ENCODE measurements at places on chromosomes 12 and 14.

DNA sequence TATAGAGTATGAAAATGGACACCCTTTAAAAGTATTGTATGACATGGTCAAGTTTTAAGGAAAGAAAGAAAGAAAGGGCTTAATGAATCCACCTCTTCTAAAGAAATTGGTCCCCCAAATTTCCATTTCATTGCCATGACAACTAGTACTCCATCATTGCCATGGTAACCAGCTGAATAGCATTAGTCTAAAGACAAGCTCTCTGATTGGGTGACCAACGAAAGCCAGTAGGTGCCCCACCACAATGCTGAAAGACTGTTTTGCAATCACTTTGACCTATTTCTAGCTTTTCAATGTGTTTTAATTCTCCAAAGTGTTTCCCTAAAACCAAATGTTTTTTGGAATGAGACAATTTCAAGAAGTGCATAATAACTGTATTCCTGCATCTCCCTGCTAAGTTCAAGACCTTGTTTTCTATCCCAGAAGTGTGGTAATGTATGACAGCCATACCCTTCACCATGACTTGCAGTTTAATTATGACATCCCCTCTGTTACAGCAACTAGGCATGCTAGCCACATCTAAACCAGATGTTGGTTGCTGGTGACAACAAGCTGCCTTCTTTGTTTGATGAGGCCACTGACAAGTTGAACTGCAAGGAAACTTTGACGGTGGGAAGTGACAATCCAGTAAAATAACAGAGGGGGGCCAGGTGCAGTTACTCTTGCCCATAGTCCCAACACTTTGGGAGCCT is 46.7 kb downstream of the KICS2 start:
- no peak for DNase-seq

GRCh38 chr14:102819747-102820330 is 42.6 kb downstream of the TRAF3 start:
- DNase-seq: no peak

GRCh38 chr12:121371404-121371803 is 19.2 kb upstream of the ANAPC5 start:
- no peak for DNase-seq

DNA sequence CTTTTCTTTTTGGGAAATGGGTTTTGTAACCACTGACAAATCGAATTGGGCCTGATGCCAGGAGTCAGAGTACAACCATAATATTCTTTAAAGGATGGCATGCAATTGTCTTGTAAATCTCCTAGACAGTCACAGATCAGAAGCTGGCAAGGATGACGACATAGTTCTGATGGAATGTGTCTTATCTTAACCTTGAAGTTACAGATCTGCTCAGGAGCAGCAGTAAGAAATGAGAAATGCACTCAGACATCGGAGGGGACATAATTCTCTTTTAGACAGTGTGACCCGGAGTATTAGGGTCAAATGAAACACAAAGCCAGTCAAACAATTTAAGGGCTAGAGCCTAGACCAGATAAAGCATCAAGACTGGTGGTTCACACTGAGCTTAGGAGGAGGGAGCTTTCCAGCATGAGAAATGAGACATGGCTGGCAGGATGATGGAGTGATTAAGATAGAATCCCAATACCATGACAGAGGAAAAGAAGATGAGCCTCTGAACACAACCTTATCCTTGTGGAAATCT is 17.5 kb downstream of the CBX5 start:
- no peak for DNase-seq

- DNase-seq: no peak
These were observed 9.6 kb downstream of the GNS start for GRCh38 chr12:64749461-64750200.

- no peak for DNase-seq
These were observed 254.0 kb upstream of the ATXN7L3B start for GRCh38 chr12:74283646-74284045.

DNA sequence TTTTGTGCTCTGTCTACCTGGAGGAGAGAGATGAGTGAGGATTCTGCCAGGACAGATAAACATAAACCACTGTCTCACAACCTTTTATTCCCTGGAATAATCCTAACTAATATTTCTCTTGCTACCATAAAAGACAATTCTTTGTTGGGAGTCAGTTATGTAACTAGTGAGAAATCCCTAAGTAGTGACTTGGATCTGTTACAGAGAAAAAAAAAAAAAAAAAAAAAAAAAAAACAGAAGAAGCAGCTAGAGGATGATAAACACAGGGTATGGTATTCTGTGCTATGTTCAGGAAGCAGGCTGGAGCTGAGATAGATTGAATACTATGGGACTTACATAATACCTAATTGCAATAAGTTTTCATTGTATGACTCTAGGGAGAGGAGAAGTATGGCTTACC is 178.7 kb downstream of the CNTN1 start:
- no peak for DNase-seq

DNA sequence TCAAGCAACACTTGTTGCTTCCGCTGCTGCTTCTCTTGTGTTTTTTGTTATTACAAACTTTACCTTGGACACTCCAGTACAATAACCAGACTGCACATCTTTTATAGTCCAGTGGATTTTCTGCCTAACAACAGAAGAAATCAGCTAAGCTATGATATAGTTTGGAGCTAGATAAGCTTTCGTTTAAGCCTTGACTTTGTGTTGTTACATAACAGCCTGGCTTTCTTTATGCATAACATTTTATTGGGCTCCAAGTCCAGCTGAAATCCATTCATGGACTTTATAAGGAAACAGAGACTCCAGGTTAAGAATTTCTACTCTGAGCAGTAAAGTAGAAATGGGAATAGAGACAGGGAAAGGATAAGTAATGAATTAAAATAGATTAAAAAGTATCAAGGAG is 3.5 kb upstream of the DCN start:
- DNase-seq: no peak

DNA sequence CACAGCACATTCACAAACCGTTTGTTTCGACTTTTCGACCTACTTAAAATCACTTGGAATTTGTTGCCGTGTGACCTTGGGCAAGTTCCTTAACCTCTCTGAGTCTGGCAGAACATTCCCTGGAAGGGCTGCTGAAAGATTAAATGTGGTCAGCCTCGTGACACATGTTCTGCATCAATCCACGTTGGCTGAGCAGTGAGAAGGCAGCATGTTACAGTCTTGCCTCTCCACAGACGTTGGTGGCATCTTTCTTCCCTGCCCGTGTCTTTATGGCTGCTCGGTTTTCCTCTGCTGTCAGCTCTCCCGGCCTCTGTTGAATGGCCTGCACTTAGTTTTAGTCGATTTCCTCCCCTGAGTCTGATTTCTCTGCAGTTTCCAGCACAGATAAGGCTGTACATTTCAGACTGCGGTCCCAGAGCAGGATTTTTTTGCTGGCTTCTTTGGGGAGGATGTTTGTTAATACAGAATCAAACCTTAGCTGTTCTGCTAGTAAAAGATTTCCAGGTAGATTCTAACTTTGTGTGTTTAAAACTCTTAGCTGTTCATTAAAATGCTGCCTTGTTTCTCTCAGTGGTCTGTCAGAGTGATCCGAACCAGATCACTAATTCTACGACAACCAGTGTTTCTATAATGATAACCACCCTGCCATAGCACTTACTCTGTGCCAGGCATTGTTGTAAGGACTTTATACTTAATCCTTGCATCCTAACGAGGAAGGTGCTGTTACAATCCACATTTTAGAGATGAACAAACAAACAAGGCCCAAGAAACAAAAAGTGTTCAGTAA is 217.1 kb downstream of the CHST11 start:
- no peak for DNase-seq

- no peak for DNase-seq
These were observed 1.3 kb upstream of the APOLD1 start for GRCh38 chr12:12784116-12784515.

DNA sequence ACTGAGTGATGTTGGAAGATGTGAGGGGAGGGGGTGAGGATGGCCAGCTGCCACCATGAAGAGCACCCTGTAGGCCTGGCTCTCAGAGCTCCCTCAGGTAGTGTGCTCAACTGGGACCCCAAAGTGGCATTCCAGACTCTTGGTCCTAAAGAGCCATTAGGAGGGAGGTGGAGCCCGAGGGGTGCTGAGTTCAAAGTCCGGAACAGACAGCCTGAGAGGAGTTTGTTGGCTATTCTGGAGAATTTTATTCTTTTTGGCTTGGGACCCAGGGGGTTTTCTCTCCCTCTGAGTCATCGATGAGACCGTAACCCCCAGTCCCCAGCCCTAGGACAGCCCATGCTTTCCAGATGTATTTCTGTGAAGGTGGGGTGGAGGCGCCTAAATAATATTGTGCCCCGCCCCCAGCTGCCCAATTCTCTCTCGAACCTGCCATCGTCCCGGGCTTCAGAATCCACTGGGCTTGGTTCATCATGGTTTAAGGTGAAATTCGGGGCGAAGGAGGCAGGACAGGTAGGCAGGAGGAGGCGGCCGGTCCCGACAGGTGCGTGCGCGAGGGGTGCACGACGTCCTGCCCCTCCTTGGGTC is 690 bp upstream of the RBP5 start:
- no peak for DNase-seq

DNA sequence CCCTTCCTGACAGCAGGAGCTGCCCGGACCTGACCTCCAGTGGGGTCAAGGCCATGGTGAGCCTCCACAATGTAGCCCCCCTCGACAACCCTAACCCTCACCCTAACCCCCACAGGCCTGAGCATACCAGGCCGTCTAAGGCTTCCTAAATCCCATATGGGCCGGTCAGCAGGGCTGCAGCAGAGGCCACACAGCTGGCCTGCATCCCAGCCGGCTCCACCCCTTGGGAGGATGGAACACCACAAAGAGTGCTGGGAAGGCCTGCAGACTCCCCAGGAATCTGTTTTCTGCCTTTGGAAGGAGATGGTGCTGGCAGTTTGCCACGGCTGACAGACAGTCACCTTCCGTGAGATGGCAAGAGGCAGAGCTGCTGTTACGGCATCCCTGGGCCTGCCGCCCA is 2.8 kb downstream of the TMEM179 start:
- no peak for DNase-seq

GRCh38 chr14:59265808-59266207 is 77.3 kb downstream of the DAAM1 start:
- peak; percentile 2 for DNase-seq

DNA sequence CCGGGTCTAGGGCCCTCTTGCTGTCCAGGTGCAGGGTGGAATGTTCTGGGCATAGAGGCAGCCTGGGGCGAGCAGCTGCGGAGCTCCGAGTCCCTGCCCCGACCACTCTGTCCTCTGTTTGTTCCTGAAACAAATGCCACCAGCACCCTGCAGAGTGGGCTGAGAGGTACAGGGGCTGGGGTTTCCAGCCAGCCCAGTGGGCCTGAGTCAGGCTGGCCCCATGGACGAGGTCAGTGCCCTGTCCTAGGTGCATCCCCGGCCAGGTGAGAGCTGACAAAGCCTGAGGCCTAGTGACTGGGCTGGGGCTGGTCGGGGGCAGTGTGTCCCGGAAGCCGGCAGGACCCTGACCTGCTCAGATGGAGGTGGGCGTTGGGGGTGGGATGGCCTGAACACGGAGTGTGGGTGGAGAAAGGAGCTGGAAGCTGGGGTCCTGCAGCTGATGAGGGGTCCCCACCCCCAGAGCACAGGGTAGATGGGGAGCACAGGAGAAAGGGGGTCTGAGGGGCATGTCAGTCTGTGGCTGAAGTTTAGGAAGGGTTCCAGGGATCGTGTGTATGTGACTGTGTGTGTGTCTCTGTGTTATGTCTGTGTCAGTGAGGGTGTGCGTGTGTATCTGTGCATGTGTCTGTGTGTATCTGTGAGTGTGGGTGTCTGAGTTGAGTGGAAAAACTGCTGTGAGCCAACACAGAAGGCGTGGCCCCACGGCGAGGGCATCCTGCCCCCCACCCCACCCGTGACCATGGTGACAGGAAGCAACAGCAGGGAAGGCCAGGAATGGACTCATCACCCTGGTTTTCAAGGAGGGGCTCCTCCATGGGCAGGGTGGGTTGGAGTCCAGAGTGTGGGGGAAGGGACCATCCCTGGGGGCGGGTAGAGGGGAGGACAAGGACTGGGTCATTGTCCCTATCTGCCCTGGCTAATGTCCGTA is 2.4 kb upstream of the CRIP1 start:
- no peak for DNase-seq

DNA sequence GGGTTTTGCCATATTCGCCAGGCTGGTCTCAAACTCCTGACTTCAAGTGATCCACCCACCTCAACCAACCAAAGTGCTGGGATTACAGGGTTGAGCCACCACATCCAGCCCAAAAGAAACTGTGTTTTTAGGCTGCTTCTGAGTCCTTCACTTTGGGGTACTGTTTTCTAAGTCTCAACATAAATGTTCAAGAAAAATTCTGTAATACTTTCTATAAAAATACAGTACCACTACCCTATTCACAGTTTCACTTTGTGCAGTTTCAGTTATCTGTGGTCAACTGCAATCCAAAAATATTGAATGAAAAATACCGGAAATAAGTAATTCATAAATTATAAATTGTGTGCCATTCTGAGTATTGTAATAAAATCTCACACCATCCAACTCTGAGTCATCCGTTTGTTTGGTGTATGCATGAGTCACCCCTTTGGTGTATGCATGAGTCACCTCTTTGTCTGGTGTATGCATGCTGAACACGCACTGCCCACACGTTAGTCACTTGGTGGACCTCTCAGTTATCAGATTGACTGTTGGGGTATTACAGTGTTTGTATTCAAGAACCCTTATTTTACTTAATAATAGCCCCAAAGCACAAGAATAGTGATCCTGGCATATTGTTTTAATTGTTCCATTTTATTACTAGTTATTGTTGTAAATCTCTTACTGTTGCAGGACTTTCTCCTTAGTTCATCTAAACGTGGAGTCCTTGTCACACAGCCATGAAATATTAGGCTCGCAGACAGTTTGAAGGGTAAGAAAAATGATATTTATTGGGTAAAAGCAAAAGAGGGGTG is 190.2 kb downstream of the FSCB start:
- no peak for DNase-seq

DNA sequence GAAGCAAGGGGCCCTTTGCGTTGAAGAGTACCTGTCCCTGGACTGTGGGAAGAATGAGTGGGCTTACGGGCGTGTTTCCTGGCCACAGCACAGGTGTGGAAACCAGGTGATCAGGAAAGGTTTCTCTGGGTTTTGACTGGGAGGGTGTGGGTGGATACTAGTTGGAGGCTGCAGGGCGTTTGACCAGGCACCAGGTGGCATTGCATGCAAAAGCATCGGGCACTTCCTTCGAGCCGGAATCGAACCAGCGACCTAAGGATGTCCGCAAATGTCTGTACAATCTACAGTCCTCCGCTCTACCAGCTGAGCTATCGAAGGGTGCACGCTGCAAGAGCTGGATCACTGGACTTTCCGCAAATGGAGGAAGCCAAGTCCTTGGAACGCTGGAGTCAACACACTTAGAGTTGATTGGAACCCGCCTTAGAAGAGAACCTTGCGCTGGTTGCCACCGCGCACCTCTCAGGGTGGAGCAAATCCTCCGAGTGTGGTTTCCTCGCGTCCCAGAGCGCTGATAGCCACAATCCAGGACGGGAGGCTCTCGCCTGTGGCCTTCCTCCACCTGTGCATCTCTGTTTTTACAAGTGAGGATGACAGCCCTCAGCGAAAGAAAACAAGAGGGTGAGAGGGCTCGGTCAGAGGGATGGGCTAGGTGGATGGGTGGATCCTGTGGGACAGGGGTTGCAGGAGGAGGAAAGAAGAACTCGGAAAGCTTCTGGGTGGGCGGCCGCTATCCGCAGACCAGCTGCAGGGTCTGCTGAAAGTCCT is 21.2 kb upstream of the RNASE4 start:
- peak; percentile 70 for DNase-seq

- DNase-seq: no peak
These were observed 77.3 kb downstream of the PDE3A start for GRCh38 chr12:20445687-20446086.

- DNase-seq: no peak
These were observed 120.7 kb downstream of the GPHN start for GRCh38 chr14:66628636-66629035.
